LHCN-M2 (cell line): ENCODE measurements at places on chromosomes 7 and 10.

GRCh38 chr7:134901389-134902020 lies 84.8 kb upstream of the AGBL3 start:
- DNase-seq, result no peak

DNA sequence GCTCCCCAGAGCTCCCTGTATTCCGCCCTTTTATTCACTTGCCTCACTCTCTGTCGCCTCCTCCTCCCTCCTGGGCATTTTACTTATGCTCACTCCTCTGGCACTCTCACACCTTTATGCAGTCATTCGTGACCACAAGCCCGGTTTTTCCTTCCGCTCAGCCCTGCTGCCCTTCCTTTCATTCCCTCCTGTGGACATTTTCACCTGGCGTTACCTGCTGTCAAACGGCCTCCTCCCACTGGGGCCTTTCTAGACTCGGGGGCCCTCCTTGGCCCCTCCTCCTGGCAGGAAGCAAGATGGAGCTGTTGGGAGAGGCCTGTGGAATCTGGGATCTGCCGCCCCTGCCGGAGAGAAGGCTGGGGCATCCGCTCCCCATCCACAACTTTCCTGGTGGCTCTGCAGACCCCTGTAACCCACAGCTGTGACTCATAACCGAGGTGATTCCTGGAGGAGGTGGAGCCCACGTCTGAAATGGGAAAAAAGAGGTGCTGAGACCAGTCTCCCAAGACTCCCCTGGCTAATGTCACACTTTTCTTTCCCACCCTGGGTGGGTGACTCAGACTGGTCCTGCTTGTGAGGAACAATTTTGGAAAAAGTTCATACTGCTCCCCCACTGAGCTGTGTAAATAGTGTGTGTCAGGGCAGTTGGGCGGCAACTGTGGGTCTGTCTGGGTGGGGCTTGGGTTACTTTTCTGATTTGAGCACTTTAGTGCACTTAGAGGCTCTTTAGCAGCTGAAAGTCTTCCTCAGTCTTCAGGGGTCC lies 1.2 kb downstream of the VCL start:
- peak; percentile 86 for DNase-seq

DNA sequence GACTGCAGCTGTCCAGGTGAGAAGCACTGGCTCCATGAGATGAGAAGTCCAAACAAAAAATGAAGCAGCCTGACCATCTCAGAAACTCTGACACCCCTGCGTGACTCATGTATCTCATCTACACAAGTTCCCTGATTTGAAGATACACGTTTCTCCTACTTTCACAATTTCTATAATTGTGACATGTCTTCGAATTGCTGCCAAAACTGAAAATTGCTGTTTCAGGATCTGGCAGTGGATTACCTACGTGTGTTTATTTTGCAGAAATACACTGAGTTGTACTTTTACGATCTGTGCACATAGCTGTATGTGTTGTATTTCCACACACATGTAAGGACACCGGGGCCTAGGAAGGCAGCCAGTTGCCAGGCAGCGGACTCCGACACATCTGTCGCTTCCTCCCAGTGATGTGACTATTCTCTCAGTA lies 53.2 kb downstream of the LARP4B start:
- no peak for DNase-seq

DNA sequence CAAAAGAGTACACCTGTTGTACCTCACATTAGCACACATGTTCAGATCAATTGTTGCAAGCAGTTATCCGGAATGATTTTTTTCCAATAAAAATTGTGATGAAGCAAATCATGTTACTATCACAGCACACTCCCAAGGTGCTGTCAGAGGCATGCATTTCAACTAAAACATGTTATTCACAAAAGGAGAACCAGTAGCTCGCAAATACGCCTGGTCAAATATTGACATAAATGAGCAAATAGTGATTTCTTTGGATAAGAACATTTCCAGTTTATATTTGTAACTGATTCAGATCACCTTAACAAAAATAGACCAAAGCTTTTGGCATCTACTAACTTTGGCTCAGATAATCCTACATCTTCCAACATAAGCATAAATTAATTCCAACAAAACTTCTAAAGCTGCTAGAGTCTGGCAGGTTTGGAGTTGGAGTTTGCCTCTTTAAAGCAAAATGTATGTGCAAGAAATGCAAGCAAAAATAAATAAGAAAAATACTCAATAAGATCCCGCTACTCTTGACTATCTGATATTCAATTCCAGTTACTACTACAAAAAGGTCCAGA lies 208.0 kb downstream of the SFMBT2 start:
- DNase-seq, result no peak

DNA sequence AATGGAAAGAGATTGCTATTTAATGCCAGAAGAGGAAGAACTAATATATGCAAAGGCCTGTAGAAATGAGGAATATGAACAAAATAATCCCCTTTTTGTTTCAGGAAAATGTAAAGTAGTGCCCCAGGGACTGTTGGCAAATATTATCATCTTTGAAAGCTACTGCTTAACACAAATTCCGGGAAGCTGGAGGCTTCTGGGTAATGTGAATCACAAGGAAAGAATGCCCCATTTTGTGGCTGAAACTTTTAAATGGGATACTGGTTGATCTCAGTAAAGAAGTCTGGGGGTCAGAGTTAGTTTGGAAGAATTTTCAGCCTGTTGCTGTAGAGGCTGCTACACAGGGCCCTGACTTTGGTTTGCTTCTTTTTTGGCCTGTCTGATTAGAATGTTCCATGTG lies 141.0 kb downstream of the PTEN start:
- peak; percentile 64 for DNase-seq

- no peak for DNase-seq
These were observed 12.7 kb downstream of the KMT2E start for GRCh38 chr7:105026750-105027149.

DNA sequence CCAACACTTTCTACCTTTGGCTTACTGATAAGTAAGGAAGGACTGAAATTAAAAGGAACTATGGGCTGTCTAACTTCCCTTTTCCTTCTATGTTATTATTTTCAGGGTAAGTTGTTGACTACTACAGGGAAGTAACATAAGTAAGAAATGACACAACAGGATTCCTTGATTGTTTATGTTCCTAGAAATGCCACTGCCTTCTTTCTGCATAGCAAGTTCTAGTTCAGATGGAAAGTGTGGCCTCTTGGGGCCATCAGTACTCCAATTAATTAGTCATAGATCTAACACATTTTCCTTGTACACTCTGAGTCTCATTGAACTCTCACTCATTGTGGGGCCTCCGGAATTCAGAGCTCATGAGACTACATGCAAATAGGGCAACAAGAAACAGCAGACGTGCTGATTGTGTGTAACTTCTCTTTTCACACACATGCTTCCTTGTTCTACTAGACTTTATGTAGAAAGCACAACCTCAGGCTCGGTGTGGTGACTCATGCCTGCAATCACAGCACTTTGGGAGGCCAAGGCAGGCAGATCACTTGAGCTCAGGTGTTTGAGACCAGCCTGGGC lies 35.3 kb upstream of the HIBADH start:
- peak; percentile 49 for DNase-seq

DNA sequence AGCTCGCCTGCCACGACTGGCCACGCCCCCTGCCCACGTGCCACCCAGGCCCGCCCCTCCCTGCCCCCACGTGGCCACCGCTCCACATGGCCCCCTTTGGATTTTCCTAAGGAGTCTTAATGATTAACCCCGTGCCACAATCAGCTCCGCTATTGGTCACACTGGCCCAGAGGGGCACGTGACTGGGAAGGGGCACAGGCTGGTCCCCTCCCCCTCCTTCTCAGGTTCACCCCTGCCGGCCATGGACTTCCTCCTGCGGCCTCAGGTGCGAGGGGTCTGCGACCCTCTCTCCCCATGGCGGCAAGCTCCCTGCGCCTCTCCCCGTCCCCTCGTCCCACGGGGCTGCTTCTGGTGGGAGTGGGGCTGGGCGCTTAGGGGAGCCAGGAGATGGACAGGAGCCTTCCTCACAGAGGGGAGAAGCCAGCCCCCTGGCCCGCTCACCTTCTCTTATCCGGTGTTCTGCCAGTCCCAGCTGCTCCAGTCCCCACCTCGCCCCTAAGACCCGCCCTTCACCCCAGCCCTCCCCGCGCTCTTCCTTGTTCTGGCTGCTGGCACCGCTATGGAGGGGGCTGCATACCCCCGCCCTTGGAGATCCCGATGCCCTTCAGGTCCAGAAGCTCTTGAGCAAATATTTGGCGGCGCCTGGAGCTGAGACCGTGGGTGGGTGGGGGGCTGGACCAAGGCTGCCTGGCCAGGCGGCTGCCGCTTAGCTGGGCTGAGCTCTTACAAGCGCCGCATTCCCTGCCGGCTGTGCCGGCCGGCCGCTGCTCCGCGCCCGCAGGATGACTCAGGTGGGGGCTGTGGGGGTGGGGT lies 3.2 kb downstream of the SLC4A2 start:
- peak; percentile 76 for DNase-seq

GRCh38 chr7:16417906-16418305 lies 3.4 kb downstream of the CRPPA start:
- no peak for DNase-seq
